ENCODE measurements at places on chromosomes 13 and 19. TPM values are rescaled to one million over a fixed set of nuclear protein-coding genes. Genes with fewer than 3 reads are reported as not detected.

Gene PSG2
- not detected for total RNA-seq

Gene PHF11
- 44.7 TPM for total RNA-seq

Gene CBLC
- not detected for total RNA-seq

Gene ZNF358
- total RNA-seq = 56.9 TPM

Gene ZNF749
- 8.0 TPM for total RNA-seq

Data from glomerular endothelial cell (primary cell).